ENCODE measurements at places on chromosomes 12 and 14. TPM values are rescaled to one million over a fixed set of nuclear protein-coding genes. Genes with fewer than 3 reads are reported as not detected.
A peak's percentile ranks its signal among the peaks of the same experiment; 100 is the strongest.

DNA sequence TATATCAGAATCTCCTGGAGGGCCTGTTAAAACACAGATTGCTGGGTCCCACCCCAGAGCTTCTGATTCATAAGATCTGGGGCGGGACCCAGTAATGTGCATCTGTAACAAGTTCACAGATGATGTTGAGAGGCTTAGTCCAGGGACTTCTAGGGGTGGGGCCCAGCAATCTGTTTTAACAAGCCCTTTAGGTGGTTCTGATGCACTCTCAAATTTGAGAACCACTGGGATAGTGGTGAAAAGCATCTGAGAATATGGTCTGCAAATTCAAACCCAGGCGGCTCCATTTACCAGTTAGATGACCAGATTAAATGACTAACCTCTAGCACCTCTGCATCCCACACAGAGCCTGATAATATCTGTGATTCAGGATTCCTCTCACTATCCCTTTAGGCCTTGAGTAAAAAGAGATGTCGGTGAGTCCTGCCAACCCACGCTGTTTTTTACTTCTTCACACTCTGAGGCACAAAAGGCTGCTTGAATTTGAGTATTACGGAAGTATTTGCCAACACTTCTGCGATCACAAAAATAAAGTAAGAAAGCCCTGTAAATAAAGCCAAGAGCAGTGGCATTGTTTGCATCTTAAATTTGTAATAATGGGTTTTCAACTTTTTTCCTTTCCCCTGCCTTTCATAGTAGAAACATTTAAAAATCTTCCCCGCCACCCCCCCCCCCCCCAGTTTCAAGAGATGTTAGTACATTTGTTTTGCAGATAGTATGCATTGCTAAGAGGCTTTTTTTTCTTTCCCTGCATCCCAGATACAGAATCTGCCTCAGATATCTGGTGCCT is 1.8 kb upstream of the FRS2 start:
- DNase-seq, result no peak

KCNH3 gene
- 0.27 TPM for total RNA-seq

GRCh38 chr12:11676052-11676451 is 26.6 kb downstream of the ETV6 start:
- DNase-seq, result no peak

DNA sequence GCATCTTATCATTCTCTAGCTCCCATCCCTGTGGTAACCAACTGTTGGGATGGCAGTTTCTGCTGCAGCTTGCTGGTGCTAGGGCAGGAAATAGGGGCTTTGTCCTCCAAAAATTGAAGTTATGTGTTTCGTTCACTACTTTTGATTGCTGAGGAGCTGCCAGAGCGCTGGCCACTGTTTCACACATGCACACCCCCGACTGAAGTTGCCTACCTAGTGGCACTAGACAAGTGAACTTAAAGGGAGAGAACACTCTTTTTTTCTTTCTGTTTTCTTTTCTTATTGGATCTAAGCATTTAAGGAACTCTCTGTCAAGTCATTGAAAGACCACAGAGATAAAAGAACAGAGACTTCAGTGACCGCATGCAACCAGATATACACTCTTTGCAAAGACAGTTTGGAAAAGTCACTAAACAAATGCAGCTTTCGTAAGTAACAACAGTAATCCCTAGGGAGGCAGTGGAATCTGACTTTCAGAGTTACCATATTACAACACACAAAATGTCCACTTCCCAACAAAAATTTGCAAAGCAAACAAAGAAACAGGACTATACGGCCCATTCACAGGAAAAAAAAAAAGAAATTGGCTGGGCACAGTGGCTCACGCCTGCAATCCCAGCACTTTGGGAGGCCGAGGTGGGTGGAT is 12.0 kb downstream of the TFCP2 start:
- DNase-seq, result no peak

CHD8 gene
- total RNA-seq, result 27.0 TPM

- no peak for DNase-seq
Observed at GRCh38 chr12:96886998-96887677, 19.9 kb upstream of the NEDD1 start.

SLC10A1 gene
- total RNA-seq, result not detected

NKX2-8 gene
- not detected for total RNA-seq

DNA sequence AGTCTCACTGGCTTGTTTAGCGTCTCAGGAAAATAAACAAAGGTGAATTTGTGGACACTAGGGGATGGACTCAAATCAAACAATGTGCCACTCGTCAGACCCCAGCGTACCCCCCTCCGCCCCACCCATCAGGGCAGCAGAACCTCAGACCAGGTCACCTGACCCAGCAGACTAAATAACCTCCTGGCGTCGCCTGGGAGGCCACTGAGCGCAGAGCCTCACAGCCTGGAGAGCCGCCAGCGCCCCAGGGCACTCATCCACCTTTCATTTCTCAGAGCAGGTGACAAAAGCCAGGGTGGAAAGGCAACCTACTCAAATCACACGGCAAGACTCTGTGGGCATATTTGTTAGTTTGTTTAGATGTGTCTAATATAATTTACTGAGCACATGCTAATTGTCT is 100.9 kb downstream of the DICER1 start:
- DNase-seq, result no peak

DNA sequence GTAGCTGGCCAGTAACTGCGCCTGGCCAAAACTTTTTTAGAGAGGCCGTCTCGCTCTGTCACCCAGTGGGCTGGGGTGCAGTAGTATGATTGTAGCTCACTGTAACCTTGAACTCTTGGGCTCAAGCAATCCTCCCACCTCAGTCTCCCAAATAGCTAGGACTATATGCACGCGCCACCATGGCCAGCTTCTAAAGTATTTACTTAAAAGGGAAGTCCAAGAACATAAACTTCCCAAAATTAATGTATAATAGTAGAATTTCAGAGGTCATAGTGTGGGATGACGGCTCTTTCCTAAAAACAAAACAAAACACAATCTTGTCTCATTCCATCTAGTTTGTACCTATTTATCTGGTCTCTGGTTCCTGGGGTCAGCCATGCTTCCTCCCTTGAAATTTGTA is 42.2 kb upstream of the FOS start:
- DNase-seq, result no peak

- DNase-seq, result no peak
Observed at GRCh38 chr12:57927086-57927485, 14.3 kb upstream of the ATP23 start.

GRCh38 chr14:22561661-22562579 is 27.1 kb downstream of the DAD1 start:
- DNase-seq, result no peak

DNA sequence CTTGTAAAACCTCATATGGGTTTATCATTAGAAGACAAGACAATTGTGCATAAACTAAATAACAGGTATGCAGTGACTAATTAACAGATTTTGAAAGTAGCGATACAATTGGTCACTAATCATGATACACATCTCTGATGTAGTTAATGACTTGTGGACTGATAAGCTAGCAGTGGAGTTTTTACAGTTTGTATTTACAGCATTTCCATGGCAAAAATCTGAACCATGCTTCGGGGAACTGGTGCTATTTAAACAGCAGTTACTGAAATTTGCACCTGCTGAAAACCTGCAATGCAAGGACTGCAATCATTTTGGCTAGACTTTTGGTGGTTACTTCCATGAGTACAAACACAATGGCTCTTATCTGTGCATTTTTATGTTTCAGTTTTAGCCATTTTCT is 471.2 kb downstream of the RERGL start:
- no peak for DNase-seq

FSCB gene
- not detected for total RNA-seq

- DNase-seq, result no peak
Observed at GRCh38 chr12:73421832-73422231, 1115.8 kb upstream of the ATXN7L3B start.

DNA sequence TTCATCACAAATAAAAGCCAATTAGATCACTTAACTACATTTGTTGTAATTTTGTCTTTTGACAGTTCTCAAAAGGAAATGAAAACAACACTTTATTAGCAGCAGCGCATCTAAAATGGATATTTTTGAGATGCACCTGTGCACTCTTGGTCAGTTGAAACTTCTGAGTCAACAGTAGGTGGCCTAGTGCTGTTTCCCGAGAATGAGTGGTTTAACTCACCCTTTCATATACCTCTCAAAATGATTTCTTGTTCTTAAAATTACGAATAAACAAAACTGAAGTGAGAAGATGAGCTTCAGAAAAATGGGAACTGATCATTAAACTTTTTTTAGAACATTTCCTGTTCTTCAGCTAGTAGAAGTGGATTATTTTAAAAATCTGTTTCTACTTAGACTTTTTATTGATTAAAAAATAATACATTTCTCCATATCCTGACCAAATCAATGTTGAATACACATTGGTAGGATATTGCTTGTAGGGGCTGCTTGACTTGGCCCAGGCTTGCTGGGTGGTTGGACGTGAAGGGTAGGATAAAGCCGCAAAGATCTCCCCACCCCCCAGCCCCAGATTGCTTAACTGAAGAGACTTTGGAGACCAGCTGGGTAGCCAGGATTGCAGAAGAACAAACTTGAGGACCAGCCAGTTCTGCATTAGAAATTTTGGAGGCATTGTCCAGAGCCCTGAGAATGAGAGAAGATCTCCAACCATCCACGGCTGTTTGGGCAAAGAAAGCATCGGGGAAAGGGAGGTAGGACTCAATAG is 22.3 kb upstream of the STK38L start:
- no peak for DNase-seq

RPS6KL1 gene
- total RNA-seq, result 19.1 TPM

GRCh38 chr14:59677771-59678231 is 101.2 kb upstream of the CCDC175 start:
- DNase-seq, result no peak

PRPH gene
- total RNA-seq, result 0.57 TPM

RFX4 gene
- not detected for total RNA-seq

DNA sequence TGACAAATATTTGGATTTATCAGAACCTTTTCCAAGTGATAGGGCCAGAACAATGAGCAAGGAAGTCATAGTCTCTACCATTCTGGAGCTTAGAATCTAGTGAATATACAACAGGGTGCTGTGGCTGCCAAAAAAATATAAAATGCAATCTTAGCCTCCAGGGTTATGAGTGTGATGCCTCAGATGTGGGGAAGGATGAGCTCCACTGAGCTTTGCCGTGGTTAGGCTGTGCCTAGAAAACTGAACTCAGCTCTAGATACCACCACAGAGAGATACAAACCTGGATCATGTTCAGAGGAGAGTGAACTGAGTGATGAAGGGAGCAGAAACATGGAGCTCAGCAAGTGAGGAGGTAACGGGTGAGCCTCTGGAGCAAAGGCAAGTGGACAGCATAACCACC is 138.1 kb upstream of the HIF1A start:
- DNase-seq, result no peak

LRTM2 gene
- total RNA-seq, result not detected

DNA sequence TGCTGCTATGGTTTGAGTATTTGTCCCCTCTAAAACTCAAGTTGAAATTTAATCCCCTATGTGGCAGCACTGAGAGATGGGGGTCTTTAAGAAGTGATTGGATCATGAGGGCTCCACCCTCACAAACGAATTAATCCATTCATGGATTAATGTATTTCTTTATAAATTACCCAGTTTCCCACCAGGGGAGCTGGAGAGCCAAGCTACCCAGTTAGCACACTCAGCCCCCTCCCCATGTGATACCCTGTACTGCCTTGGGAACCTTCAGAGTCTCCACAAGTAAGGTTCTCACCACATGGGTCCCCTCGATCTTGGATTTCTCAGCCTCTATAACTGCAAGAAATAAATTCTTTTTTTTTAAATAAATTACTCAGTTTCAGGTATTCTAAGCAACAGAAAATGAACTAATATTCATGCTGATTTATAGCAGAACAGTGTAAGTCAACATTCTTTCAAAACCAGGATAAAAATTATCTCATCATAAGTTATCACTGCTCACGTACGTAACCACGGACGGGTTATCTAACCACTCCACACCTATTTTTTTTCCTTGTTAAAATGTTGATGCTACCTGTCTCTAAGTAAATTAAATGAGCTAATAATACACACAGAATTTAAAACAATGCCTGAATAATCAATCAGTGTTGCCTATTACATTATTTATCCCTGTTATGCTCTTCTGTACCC is 3.6 kb downstream of the NAP1L1 start:
- no peak for DNase-seq

GRCh38 chr14:37544407-37544806 is 50.6 kb downstream of the FOXA1 start:
- no peak for DNase-seq

IL23A gene
- not detected for total RNA-seq

VASH1 gene
- total RNA-seq, result 14.4 TPM

DNA sequence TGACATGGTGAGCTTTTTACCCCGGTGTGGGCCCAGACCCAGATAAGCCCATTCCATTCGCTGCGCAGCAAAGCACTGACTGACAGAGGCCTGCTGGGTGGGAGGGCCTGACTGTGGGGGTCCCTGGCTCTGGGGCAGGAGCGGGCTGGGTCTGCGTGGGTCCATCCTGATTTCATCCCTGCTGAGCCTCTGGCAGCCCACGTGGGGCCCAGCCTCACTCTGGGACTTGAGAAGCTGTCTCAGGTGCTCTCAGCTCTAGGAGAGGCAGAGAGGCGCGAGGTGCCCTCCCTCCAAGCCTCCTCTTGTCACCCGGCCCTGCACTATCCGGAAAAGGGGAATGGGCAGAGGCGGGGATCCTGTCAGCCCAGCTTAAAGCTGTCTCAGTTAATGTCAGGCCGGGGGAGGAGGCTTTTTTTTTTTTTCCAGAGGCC is 927 bp downstream of the ABCB9 start:
- DNase-seq, result no peak

GRCh38 chr12:130385193-130385592 is 47.5 kb downstream of the PIWIL1 start:
- DNase-seq, result no peak

POLE2 gene
- total RNA-seq, result 0.54 TPM

DNA sequence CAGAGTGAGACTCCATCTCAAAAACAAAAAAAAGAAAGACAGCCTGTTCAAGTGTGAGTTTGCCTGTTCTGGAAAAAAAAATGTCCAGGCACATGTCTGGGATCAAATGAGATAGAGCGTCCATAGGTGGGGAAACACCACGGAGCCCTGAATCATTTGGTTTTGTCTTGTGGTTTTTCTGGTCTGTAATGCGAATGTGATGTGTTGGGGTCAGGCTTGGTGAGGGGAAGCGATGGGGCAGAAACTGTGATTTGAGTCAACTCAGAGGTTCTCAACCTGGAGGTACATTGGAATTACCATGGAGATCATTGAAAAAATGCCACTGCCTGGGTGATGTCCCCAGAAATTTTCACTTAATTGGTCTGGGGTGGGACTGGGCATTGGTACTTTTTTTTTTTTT is 183.9 kb upstream of the PWP1 start:
- no peak for DNase-seq

ASCL1 gene
- not detected for total RNA-seq

GRCh38 chr12:22321018-22321605 is 13.4 kb downstream of the ST8SIA1 start:
- DNase-seq, result no peak

DNA sequence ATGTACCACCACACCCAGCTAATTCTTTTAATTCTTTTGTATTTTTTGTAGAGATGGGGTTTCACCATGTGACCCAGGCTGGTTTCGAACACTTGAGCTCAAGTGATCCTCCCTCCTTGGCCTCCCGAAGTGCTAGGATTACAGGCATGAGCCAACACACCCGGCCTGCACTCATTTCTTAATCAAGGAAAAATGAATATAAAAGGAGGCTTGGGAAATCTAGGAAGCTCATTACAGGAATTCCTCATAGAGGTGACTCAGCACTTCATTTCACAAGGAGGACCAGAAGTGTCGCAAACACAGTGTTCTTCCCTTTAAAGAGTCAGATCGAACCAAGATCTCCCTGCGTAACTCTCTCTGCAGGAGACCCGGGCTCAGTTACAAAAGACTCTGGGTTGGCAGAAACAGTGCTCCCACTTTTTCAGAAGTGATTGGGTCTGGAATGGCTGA is 30.3 kb downstream of the NFKBIA start:
- no peak for DNase-seq

- DNase-seq, result peak; percentile 89
Observed at GRCh38 chr14:73785834-73786635, 65.6 kb upstream of the PTGR2 start.

- DNase-seq, result no peak
Observed at GRCh38 chr14:70711451-70711850, 69.7 kb downstream of the TTC9 start.
